ENCODE measurements at places on chromosomes 13 and 19. TPM values are rescaled to one million over a fixed set of nuclear protein-coding genes. Genes with fewer than 3 reads are reported as not detected.

Gene TSC22D1
- total RNA-seq: 144 TPM

Gene ALOX5AP
- total RNA-seq: 0.72 TPM

Gene C19orf67
- not detected for total RNA-seq

Gene GIPC3
- total RNA-seq: 0.21 TPM

Gene ZNF865
- total RNA-seq: 5.0 TPM

Gene CYP2A6
- not detected for total RNA-seq
